IPS DF 19.7 (cell line): ENCODE measurements at places on chromosomes 7 and 10.
A peak's percentile ranks its signal among the peaks of the same experiment; 100 is the strongest.

DNA sequence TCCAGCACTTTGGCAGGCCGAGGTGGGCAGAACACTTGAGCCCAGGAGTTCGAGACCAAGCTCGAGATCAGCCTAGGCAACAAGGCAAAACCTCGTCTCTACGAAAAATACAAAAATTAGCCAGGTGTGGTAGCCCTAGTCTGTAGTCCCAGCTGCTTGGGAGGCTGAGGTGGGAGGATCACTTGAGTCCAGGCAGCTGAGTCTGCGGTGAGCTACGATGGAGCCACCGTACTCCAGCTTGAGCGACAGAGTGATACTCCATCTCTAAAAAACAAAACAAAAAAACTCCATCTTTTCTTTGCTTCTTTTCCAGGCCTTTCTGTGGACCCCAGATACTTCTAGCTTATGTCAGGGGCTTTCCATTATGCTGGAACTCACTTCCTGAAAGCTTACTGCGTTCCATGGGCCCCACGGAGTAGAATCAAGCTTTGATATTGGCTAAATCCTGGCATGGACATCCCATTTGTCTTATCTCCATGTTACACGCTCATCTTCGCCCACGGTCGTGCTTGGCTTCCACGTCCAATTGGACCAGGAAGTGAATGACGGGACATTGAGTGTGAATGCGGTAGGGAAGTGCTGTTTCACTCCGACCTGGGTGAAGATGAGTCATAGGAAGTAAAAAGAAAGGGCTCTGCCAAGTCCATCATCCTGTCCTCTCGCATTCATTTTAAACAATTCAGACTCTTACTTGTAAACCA, 45.7 kb downstream of the FAM171A1 start:
- no peak for DNase-seq

- DNase-seq, result no peak
Measured at GRCh38 chr10:50312464-50313437, 61.4 kb upstream of the ASAH2 start.

DNA sequence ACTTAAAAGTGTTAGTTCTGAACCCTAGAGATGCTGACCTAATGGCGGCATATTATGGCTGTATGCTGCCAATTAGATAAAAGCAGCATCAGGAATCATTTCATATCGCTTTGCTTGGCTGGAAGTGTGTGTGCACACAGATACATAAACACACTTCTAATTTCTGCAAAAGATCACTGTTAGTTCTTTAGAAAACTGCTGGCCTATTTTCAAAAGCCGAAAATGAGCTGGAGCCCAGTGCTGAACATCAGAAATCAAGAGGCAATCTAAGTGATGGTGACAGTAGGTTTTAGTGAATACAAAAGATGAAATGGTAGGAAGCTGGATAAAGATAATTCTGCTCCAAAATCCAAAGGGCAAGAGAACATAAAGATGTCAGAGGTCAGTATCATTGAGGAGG, 745.8 kb upstream of the LRRTM3 start:
- no peak for DNase-seq

DNA sequence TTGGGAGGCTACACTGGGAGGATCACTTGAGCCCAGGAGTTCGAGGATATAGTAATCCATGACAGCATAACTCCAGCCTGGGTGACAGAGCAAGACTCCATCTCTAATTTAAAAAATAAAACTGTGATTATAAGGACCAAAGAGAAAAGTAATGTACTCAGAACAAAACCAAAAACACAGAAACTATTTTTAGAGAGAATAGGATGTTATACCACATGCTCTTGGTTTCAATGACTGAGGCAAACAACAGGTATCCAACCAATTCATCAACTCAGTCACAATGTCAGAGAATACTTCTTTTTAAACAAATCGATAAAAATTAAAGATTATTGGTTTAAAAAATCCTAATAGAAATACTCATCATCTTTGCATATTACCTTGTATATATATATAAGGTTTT, 186.7 kb downstream of the TPK1 start:
- DNase-seq, result no peak

DNA sequence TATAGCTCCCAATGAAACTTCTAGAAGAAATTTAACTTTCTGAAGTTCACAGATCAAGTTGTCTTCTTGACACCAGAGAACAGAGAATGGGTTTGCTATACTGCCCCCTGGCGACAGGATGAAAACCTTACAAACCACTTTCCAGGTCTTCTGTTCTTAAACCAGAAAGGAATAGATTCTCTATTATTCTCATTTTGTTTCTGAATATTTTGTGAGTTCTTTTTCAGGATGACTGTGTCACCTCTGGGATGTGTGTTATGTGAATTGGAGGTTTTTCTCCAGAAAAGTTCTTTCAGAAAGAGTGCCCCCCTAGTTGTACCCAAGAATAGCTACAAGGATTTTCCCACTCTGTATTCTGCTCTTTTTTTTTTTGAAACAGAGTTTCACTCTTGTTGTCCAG, 6.3 kb downstream of the IFT22 start:
- no peak for DNase-seq

- DNase-seq, result peak; percentile 54
Measured at GRCh38 chr7:106779877-106780276, 85.2 kb upstream of the PIK3CG start.

DNA sequence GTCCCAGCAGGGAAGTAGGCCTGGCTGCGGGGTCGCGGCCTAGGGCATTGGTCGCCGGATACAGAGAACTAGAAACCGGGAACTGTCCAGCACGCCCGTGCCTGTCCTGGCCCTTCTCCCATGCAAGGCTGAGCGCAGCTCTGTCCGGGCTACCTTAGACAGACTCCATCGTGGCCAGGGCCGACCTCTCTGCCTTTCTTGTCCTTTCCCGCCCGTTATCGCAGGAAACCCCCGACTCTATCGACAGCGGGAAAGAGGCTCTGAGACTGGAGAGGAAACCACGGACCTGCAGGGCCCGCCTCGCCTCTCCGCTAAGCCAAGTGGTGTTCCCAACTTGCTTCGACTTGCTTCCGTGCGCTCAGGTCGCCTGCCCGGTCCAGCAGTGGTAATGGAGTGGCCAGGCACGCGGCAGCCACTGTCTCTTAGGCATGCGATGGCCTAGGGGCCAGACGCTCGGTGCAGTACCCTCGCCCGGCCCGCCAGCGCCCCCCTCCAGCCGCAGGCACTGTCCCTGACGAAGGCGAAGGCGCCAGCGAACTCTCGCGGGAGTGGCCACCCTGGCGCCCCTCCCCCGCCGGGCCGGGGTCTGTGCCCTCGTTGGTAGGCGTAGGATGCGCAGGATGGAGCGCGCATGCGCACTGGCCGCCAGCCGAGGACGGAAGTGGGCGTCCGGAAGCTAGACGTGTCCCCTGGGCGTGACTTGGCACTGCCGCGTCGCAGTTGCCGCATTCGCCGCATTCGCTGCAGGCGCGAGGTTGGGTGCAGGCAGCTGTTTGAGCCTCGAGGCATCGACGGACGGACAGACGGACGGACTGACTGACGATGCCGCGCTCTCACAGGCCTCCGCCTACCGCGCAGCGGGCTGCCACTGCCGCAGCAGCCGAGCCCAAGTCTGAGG, 54.4 kb downstream of the MCMBP start:
- DNase-seq, result peak; percentile 82

- no peak for DNase-seq
Measured at GRCh38 chr10:131574363-131574706, 262.8 kb upstream of the TCERG1L start.

GRCh38 chr7:44087911-44088838, 5.8 kb upstream of the POLM start:
- DNase-seq, result no peak
